ENCODE measurements at places on chromosomes 13 and 19. TPM values are rescaled to one million over a fixed set of nuclear protein-coding genes. Genes with fewer than 3 reads are reported as not detected.

The TLE2 gene
- 2.1 TPM for total RNA-seq

The EDNRB gene
- 144 TPM for total RNA-seq

The GARIN5A gene
- 0.28 TPM for total RNA-seq

The APOC4 gene
- not detected for total RNA-seq

The CACNG6 gene
- 0.83 TPM for total RNA-seq

The IL4I1 gene
- 0.46 TPM for total RNA-seq

The ZNF761 gene
- 15.4 TPM for total RNA-seq

The POSTN gene
- total RNA-seq = 396 TPM

The SCGB2B2 gene
- 0.14 TPM for total RNA-seq

The PCP2 gene
- not detected for total RNA-seq

The ZNF813 gene
- total RNA-seq = 4.3 TPM

The SERTM1 gene
- total RNA-seq = not detected

The GPR4 gene
- total RNA-seq = not detected

The CYP4F12 gene
- total RNA-seq = not detected

The C1QTNF9B gene
- 0.28 TPM for total RNA-seq

The OR7A17 gene
- not detected for total RNA-seq

The DACT3 gene
- total RNA-seq = 4.0 TPM

The ELAVL3 gene
- total RNA-seq = not detected

The FFAR2 gene
- total RNA-seq = not detected

The TYROBP gene
- total RNA-seq = not detected

The CLIP3 gene
- 11.9 TPM for total RNA-seq

The ZNF606 gene
- total RNA-seq = 14.7 TPM

The PROZ gene
- total RNA-seq = not detected

The ZNF211 gene
- 8.0 TPM for total RNA-seq

The PLIN3 gene
- 246 TPM for total RNA-seq

The ZNF208 gene
- 0.85 TPM for total RNA-seq

The FREM2 gene
- under 0.01 TPM for total RNA-seq

The LYL1 gene
- total RNA-seq = 1.2 TPM

The MAST1 gene
- total RNA-seq = 0.18 TPM

The GJA3 gene
- 0.57 TPM for total RNA-seq

Data from smooth muscle cell of bladder (primary cell).